ENCODE measurements at places on chromosomes 12 and 14. TPM values are rescaled to one million over a fixed set of nuclear protein-coding genes. Genes with fewer than 3 reads are reported as not detected.

The ACACB gene
- 27.9 TPM for total RNA-seq

DNA sequence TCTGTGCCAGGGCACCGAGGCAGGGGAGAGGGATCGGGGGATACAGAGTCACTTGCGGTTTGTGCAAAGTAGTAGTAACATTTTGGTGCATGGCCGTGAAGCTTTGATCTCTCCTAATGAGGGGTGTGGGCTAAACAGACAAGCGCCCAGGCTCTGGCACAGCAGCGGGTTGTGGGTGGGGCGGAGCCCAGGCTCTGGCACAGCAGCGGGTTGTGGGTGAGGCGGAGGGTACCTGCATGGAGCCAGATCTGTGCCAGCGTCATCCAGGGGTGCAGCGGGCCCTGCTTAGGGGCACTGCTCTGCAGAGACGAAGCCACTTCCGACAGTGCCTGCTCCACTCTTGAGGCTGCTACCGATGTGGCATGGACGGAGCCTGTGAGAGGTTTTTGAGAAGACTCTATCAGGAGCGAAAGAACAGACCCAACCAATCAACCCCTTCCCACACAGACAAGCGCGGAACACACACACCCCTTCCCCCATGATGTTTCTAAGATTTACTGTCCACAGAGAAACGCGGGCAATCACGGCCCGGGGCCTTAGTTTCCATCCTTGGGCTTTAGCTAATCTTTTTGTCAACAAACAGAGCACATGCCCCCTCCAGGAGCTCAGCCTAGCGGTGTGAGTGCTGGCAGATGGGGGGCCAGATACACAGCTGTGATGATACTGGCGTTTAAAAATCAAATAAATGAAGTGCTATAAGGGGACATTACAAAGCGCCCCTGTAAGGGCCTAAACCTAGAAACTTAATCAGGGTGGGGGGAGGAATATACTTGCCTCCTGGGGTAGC is 196.6 kb downstream of the CALM1 start:
- DNase-seq: no peak

GRCh38 chr12:98601924-98602323 is 8.4 kb downstream of the SLC25A3 start:
- DNase-seq: no peak

DNA sequence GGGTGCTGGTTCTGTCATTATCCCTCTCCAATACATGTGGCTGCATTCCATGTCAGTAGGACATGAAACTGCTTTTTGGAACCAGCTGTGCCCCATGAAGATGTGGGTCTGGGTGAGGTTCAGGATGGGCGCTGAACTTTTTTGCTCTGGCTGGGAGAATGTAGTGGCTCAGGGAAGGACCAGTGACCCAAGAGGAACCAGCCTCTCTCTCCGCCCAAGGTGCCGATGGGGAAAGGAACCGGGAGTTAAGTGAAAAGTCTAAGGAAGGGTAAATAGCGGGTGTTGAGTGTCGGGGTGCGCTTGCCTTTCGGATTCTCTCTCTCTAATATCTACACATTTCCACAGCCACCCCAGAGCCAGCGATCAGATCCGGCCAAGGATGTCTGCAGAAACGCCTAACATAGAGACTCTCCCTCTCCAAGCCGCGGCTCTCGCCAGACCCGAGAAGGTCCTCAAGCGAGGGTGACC is 7.8 kb downstream of the ARHGEF25 start:
- no peak for DNase-seq

DNA sequence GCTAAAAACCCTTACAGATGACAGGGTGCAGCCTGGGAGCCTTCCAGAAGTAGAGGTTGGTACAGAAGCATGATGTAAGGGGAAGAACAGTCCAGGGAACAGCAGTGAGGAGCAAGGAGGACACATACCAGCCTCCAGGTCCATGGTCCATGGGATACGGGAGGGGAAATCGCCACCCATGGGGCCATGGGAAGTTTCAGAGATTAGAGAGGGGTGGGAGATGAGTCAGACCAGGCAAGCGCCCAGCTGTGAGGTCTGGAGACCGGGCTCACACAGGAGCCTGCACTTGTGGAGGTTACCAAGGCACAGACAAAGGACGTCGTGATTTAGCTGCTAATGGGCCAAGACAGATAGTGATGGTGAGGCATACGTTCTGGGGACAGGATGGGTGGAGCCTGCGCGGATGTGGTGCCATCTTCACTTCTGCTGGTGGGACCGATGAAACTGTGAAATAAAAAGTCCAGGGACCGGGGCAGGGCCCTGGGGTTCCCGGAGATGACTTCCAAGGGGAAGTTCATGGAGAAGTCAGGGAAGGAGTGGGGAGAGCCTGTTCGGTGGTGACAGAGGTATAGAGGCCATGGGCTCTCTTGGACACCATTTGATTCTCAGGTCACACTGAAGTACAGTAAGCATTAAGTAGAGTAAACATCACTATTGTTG is 17.7 kb upstream of the LRP1-AS start:
- no peak for DNase-seq

DNA sequence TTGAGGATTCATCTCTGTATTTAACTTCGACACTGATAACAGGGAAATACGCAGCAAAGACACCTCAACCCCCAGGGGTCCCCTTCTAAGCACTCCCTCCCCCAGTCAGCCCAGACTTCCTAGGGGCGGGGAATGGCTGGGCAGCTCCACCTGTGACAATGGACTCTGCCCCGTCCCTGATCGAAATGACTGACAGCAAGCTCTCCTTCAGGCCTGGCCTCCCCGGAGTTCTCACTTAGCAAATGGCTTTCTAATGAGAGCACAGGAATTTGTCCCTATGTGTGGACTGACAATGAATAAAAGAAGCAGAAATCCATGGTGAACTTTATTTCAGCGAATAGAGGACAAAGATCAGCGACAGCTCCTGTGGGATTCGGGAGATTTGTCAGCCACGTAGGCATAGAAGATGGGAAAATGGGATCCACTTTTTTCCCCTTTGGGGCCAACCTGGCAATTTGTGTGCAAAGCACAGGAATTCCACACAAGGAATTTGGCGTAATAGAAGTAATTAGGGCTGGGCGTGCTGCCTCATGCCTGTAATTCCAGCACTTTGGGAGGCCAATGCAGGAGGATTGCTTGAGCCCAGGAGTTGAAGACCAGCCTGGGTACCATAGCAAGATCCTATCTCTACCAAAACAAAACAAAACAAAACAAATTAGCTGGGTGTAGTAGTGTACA is 63.8 kb downstream of the TNFAIP2 start:
- no peak for DNase-seq

GRCh38 chr12:47849261-47849660 is 29.6 kb upstream of the HDAC7 start:
- no peak for DNase-seq

Measured in umbilical cord (tissue), 2 donors.